Activated T-cell treated with anti-CD3 and anti-CD28 coated beads, Interleukin-2, amount 50 U/mL, for 72 hours (primary cell): ENCODE measurements at places on chromosomes 1 and 21. TPM values are rescaled to one million over a fixed set of nuclear protein-coding genes. Genes with fewer than 3 reads are reported as not detected.

PTPN7 gene
- total RNA-seq = 201 TPM

PIGP gene
- total RNA-seq = 17.0 TPM

IL19 gene
- not detected for total RNA-seq

SLC16A4 gene
- total RNA-seq = 0.58 TPM

TNFRSF25 gene
- 101 TPM for total RNA-seq

MIER1 gene
- total RNA-seq = 60.0 TPM

COL9A2 gene
- total RNA-seq = 27.4 TPM

GRIK1 gene
- total RNA-seq = not detected

CGN gene
- 1.9 TPM for total RNA-seq

MFSD2A gene
- 9.5 TPM for total RNA-seq

GJB3 gene
- not detected for total RNA-seq

OR2T33 gene
- total RNA-seq = not detected

XPR1 gene
- 17.8 TPM for total RNA-seq

DNA sequence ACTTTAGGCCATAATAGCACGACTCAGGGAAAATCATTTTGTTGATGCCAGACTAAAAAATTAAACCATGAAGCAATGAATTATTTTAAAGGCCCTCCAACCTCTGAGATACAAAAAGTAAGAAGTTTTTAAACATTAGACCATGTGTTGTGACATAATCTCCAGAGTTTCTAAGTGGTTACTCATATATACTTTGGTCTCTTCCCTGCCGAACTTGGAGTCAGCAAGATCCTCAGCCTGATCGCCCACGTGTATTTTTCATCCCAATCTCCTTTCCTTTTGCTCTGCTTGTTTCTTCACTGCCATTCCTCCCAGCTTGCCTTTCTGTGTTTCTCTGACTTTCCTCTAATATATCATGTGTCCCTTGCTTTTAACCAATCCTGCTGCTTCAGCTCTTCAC is 3.8 kb downstream of the ARV1 start:
- DNase-seq = no peak

GRCh38 chr1:58978096-58978495 is 194.2 kb upstream of the JUN start:
- DNase-seq = no peak

DNA sequence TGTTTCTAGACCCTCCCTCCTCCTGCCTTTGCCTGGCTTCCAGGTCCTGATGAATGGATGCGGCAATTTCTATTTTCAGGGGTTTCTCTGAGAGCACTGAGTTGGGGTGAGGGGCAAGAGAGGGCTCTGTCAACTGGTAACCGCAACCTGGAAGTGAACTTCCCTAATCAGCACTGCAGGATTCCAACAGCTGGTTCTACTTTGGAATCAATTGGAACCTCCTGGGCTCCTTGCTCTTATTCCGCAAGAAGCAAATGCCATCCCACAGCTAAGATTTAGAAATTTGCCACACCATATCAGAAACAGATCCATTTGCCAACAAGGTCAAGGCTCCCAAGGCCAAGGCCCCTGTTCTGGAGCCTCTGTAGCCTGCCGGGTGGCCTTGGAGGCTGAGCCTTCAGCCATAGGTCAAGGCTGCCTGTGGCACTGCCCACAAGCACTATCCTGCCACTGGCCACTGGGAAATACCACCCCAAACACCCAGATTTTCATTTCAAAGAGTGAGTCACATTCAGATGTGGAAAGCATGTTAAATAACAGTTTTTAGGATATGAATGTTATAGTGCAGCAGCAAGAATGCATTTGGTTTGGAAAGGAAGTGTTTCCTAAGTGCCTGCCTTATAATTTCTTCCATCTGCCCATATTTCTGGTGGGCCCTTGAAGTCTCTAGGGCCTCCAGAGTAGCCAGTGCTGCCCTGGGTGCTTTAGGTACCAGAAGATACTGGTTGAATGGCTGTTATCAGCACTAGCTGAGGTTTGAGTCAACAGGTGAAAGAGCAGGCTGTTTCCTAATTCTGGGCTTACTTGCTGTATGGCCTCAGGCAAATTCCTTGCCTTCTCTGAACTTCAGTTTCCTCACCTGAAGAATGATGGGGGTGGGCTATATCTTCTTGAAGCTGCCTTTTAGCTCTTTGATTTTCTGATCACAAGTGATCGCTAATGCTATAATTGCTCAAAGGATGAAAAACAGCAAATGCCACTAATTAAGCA is 56.3 kb upstream of the JUN start:
- DNase-seq = no peak

DNA sequence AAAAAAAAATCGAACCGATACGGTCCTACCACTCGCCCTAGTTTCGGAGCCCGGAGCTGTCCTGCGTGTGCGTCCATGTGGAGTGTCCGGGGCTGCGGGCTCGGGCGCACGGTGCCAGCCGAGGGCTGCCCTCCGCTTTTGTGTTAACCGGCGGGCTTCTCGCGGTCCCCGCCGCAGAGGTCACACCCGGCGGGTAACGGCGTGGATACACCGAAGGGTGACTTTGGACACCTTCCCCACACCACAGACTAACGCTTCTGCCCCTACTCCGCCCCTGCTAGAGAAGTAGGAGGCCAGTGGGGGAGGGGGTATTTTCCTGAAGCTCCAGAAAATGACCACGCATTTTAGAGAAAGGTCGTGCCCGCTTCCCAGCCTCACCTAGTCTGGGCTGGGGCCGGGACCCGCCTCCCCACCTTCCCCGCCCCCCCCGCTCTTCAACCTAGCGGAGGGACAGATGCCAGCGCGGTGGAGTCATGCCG is 609 bp upstream of the ATF3 start:
- DNase-seq = no peak

DNA sequence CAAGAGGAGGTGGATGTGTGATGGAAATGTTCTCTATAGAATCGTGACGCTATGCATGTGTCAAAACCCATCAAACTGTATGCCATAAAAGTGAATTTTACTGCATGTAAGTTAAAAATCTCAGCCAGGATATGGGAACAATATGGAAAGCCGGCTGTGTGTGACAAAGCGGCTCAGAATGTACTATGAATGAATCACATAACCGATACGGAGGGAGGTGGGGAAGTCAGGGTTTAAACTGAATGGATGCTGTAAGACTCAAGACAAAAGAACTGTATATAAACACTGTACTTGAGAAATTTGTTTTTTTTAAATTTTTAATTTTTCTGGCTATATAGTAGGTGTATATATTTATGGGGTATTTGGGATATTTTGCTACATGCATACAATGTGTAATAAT is 111.6 kb upstream of the PDE4B start:
- DNase-seq = no peak

- DNase-seq = no peak
These were observed 42.9 kb downstream of the USP25 start for GRCh38 chr21:15772654-15773053.

DNA sequence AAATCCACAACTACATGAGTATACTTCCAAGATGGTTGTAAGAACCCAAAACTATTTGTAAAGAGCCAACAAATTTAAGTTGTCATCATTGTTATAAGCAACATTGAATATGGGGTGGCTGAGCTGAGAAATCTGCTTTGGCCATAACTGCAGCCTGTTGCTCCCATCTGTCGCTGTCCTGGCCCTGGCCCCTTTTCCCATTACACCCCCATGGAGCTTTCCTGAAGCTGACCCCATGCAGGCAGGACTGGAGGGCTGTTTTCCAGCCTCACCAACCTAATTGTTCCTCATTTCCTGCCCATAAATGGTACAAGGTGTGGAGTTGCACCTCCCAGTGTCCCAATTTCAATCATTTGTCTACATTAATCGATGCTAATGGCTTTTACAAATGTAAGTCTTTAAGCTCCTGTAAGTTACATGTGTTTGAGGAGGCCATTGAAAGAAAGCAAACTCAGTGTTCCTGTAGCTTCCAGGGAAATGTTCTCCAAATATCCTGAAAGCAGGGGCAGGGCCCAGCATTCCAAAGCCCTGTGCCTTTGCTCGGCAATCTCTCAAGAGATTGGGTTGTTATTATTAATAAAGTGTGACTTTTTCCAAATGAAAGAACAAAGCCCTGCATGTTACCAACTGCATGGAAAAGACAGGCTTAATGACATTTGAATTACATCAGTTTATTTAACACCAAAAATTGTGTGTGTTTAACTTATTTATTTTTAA is 545.9 kb downstream of the PLPP3 start:
- DNase-seq = no peak

DNA sequence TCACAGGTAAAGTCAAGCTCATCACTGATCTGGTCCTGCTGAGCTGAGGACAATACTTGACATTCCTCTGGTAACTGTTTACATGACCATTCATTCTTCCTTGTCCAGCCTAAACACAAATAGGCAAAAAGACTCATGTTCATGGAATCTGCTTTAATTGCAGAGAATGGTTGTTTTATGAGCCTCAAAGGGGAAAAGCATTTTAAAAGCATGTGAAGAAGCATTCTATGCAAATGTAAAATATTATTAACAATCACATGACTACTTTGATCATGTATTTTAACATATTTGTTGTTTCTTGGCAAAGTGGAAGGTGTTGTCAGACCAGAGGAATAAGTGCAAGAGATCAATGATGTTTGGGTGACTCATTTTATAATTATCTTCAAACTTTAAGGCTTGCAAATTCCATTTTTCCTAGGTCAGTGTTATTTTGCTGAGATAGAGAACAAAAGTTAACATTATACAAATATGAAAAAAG is 133.7 kb downstream of the RUNX1 start:
- no peak for DNase-seq

DNA sequence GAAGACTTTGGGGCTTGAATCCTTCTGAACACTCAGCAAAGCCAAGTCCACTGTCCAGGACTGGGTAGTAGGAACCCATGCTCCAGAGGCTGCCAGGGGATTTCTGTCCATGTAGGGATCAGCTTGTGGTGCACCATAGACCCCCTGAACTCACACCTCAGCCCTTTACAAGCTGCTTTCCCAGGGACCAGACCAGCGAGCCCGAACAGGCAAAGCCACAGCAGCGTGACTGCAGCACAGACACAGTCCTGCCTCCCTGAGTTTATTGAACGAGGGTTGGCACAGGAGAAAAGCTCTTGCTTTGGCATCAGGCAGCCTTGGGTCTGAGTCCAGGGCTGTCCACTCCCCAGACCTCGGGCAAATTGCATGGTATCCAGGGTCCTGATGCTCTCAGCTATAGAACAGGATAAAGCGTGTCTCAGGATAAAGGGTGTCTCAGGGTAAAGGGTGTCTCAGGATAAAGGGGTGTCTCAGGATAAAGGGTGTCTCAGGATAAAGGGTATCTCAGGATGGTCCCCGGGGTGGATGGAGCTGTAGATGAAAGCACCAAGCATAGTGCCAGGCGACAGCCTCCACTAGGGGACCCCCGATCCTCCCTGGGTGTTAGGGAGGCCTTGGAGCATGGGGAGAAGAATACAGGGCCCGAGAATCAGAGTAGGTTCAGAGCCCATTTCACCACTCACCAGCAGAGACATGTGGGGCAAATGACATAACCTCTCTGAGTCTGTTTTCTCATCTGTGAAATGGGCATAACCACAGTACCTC is 648.8 kb downstream of the NPHP4 start:
- no peak for DNase-seq

GRCh38 chr21:35831230-35831629 is 229.1 kb downstream of the SETD4 start:
- no peak for DNase-seq

GRCh38 chr1:224433041-224433691 is 1.4 kb downstream of the WDR26 start:
- peak; percentile 20 for DNase-seq

- DNase-seq = no peak
These were observed 39.8 kb upstream of the ZBTB18 start for GRCh38 chr1:244011271-244011670.

DNA sequence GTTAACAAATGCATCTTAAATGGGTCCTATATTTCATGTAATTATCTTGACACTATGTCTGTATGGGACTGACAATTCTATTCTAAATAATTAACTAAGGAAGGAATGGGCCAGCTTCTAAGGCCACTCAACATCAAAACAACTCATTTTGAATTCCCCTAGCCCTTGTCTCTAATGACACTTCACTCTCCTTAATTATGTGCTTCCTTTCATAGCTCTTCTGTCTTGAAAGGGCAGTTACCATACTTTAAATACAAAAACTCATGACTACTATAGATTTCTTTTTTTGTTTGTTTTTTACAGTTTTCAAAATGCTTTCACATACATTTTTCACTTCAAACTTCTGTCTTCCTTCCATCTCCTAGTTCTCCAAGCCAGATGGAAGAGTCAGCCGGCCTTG is 126.1 kb upstream of the CHODL start:
- DNase-seq = no peak

- DNase-seq = no peak
These were observed 138.4 kb upstream of the VAMP3 start for GRCh38 chr1:7632681-7633080.

GRCh38 chr1:160741092-160741501 is 2.0 kb downstream of the SLAMF7 start:
- no peak for DNase-seq

DNA sequence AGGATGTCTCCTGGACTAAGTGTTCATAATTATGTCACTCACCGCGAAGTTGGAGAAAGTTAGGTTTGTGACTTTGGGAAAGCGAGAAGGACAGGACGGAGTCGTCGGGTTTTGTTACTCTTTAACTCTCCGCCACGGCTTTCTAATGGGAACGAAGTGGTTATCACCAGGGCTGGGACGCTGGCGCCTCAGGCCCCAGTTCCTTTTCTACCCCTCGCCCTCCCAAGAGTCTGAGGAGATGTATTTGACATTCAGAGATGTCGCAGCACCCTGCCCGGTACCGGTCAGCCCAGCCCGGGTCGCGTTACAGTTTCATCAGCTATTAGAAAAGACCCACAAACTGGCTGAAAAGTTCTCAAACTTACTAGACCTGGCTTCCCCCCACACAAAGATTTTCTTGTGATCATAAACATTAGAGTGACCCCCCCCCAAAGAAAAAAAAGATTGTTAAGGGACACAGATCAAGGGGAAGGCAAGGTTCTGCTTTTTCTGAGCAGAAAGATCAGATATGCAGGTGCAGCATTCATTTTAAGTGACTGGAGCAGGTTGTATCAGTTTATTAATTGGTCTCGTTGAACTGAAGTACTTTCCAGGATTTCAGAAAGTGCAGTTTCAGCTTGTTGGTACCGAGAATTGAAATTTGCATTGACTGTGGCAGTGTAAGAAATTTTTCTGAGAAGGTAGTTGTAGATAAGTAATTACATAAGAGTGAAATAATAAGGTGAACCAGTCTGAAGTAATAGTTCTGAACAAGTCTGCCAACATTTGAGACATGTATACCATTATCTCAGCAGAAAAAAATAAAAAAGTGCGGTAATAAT is 859 bp upstream of the ZBTB18 start:
- DNase-seq = no peak

- DNase-seq = no peak
These were observed 15.4 kb downstream of the MPZL1 start for GRCh38 chr1:167737169-167737568.

GRCh38 chr1:206460836-206461426 is 9.3 kb upstream of the IKBKE start:
- no peak for DNase-seq
